ENCODE measurements at places on chromosomes 7 and 10.
A peak's percentile ranks its signal among the peaks of the same experiment; 100 is the strongest.

GRCh38 chr7:37882086-37882485 is 33.7 kb downstream of the NME8 start:
- DNase-seq = no peak

GRCh38 chr7:114130866-114131265 is 212.1 kb upstream of the PPP1R3A start:
- DNase-seq = no peak

DNA sequence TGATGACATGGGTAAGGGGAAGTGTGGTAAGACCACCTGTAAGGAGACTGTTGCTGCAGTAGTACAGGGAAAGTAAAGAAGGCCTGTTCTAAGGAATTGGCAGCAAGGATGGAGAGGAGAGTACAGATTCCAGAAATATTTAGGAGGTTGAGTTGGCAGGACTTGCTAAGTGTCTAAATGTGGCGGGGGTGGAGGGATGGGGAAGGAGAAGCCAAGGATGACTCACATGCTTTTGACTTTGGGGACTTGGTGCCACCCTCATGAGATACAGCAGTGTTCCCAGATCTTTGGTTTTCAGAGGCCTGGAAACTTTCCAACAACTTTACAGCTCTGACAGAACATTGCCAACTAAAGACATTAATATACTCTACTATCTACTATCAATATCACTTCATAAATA is 45.4 kb downstream of the CDK6 start:
- DNase-seq = no peak

DNA sequence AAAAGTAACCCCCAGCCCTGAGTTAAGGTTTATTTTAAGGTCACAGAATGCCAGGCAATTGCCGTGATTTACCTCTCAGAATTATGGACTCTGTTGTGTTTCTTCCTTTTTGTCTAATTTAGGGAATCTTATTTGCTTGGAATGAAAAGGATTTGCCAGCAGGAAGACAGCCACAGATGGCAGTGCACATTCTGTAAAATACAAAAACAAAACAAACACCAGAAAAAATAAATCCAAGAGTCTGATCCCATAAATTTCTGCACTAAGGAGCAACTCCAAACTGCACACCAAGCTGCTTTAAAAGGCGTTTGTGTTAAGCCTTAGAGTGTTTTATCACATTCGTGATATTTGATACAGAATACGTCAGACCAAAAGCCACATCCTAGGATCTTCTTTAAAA is 199.0 kb upstream of the C7orf33 start:
- DNase-seq = no peak

GRCh38 chr7:46830-47140 is 145.6 kb upstream of the FAM20C start:
- peak; percentile 8 for DNase-seq

GRCh38 chr7:122132341-122132740 is 11.7 kb downstream of the AASS start:
- no peak for DNase-seq

- no peak for DNase-seq
Observed at GRCh38 chr10:129703287-129704137, 236.5 kb downstream of the MGMT start.

GRCh38 chr10:19918794-19919193 is 102.6 kb downstream of the PLXDC2 start:
- no peak for DNase-seq
